ENCODE measurements at places on chromosomes 11 and 22.

- DNase-seq, result no peak
These were observed 7.3 kb downstream of the IFT27 start for GRCh38 chr22:36768616-36769015.

DNA sequence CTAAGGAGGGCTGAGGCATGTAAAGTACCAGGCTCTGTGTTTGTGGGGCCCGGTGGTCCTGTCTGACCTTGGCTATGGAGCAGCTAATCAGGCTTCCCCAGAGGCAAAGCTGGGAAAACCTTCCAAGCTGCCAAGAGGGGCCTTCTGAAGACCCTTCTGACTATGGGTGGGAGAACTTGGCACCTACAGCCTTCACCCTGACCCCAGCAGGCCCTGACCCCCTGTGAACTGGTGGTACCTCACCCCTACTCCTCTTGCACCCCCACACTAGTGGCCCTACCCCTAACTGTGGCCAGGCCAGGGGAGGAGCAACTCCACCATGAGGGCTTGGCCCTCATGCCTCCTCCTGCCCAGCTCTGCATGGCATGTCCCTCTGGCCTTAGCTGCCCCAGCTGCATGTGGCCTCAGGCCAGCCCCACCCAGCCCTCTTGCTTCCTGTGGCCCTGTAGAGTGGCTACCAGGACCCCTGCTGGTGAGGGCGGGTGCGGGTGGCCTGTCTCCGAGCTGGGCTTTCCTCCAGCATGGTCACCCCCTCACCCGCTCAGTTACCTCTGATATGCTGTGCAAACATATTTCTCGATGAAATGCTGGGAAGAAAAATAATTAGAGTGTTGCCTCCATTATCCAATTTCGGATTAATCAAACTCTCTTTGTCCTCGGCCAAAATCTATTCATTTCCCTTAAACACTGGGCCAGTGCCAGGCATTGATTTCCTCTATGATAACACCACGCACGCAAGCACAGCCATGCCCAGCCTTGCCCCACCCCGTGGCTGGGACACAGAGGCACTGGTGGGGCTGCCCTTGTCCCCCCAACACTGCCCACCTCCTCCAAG is 7.5 kb downstream of the GNAZ start:
- no peak for DNase-seq

GRCh38 chr11:122101625-122102291 is 14.3 kb downstream of the BLID start:
- peak; percentile 78 for DNase-seq

DNA sequence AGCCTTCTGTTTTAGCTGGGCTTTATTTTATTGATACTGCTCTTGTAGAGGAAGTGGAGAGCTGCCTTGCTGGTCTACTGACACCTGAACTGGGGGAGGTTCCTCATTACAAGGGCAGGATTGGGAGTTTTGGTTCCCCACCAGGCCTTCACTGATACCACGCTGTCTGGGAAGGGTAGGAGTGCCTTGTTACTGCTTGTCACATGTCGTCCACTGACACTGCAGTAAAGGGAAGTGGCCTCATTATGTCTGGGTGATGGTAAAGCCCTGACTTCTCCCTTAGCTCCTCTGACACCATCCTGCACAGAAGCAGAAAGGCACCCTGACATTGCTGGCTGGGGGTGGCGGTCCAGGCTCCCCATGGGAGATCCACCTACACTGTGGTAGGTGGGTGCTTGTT is 38.7 kb upstream of the ELF5 start:
- DNase-seq, result no peak

DNA sequence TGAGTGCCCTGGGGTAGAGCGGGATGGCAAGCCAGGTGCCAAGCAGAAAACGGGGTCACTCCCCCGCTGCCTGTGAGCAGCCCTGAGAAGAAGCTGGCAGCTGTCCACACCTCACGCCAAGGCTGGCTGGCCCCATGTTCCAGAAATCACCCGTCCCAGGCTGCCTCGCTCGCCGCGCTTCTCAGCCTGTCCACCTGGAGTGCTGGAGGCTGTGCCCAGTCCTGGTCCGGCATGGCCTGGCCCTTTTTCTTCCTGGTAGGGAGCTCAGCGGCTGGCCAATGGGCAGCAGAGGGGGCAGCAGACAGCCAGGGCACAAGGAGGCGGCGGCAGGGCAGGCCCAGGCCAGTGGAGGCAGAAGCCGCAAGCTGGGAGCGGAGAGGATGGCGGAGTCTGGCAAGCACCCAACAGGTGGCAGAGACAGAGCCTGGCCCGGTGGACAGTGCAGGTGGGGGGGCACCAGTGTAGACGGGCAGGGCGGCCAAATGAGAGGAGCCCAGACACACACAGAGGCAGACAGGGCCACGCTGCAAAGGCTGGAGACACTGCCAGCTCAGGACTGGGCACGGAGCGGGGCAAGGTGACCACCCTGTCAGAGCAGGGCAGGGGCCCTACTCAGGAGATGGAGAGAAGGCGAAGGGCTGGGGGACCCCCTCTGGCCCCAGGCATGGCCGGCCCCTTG is 37.2 kb upstream of the TH start:
- peak; percentile 24 for DNase-seq

All from NCI-H345 (cell line).